NCI-H1417 treated with DMSO at 0.1 percent for 48 hours (cell line): ENCODE measurements at places on chromosomes 1 and 21.

DNA sequence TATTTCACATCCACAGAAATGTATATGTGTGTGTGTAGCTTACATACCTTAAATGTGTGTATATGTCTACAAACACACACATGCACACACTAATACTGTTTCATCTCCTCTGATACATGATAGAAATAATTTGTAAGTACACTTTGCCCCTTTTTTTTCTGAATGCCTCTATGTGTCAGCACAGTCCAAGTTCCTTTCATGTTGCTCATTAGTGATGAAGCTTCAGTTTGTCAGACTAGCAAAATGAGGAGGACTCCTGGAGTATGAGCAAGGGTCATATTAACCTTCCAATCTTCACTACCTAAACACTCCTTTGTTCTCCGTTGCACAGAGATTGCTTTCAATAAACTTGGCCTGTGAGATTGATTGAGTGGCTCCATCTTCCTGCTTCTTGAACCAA is 935.4 kb downstream of the MRPL39 start:
- DNase-seq = no peak

GRCh38 chr21:41289431-41289830 is 27.2 kb upstream of the FAM3B start:
- no peak for DNase-seq

DNA sequence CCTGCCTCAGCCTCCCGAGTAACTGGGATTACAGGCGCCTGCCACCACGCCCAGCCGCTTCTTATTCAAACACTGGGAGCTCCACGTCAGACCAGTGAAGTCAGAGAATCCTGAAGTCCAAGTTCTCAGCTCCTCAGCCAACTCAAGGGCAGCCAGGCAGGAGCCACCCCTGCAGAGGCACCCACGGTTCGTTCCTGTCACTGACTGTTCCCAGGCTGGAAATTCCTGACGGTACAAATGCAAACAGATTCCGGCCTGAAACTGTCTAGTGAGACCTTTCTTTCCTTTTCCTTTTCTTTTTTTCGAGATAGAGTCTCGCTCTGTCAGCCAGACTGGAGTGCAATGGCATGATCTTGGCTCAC is 11.7 kb downstream of the SLC35E2B start:
- no peak for DNase-seq

- DNase-seq = peak; percentile 56
These were observed 7.0 kb upstream of the TRIM45 start for GRCh38 chr1:117128323-117129079.

DNA sequence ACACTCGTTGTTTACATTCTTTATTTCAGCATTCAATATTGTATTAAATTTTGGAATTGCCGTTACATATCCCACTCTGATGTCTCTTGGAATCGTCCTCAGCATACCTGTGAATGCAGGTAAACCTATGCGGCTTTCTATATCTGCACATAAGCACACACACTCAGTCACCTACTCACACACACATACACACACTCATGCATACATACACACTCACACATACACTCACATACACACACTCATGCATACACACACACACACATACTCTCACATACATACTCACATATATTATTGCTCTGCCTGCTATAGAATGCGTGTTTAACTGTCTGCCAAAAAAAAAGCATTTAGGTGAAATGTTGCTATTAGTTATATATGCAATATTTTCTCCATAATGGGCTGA is 53.2 kb upstream of the COA6 start:
- no peak for DNase-seq

DNA sequence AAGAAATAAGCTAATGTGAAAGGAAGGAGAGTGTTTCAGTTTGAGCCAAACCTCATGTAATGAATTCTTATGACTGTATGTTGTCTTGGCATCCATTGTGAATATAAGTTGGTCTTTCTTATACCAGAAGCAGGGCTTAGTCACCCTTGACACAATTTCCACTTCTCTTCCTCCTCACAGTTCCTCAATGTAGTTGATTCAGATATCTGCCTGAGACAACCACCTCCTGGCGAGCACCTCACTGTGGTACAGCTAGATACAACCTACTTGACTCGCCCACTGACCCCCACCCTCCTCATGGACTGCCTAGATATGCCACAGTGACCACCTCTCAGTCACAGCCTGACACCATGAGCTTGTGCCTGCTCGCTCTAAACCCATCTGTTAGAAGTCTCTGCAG is 45.6 kb downstream of the KYAT3 start:
- DNase-seq = no peak
